Fibroblast of lung (primary cell): ENCODE measurements at places on chromosomes 4 and X.

DNA sequence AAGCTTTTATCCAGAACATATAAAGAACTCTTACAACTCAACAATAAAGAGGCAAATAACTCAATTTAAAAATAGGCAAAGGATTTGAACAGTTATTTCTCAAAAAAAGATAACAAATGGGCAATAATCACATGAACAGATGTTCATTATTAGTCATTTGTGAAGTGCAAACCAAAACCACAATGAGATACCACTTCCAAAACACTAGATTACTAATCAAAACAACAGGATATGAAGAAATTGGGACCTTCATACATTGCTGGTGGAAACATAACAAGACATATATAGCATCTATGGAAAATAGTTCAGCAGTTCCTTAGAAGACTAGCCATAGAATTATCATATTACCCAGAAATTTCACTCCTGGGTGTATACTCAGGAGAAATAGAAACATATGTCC is 224.6 kb downstream of the FBXO8 start:
- no peak for DNase-seq

DNA sequence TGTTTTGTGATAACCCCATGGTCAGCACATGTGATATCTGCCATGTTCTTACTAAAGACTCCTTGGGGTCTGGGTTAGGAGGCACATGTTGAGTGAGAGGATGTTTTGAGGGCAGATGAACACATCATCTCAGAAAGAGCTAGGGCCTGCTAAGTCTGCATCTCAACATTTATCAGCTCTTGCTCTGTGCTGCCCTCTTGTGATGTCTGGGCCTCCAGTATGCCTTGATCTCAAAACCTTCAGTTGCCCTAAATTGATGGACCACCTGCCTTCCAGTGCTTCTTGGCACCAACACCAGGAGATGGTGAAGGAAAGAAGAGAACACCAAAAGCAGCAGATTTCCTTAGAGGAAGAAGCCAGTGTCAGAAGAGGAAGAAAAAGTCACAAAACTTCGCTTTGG is 22.5 kb downstream of the MID1 start:
- no peak for DNase-seq

DNA sequence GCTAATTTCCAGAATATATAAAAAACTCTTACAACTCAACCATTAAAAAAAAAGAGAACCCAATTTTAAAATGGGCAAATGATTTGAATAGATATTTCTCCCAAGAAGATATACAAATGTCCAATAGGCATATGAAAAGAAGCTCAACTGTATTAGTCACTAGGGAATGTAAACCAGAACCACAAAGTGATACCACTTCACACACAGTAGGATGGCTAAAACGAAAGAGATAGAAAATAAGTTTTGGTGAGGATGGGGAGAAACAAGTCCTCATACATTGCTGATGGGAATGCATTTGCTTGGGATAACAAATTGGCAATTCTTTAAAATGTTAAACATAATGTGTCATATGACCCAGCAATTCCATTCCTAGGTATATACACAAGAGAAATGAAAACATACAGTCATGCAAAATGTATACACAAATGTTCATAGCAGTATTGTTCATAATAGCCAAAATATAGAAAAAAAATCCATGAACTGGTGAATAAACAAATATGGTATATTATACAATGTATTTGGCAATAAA is 5.7 kb downstream of the TCEAL3 start:
- DNase-seq = peak; percentile 30

GRCh38 chrX:275967-276580 is 5.1 kb upstream of the PLCXD1 start:
- peak; percentile 21 for DNase-seq

- peak; percentile 19 for DNase-seq
Observed at GRCh38 chr4:173398220-173398619, 696 bp downstream of the SCRG1 start.

- peak; percentile 1 for DNase-seq
Observed at GRCh38 chrX:55119712-55120111, 30.9 kb downstream of the PAGE2 start.

DNA sequence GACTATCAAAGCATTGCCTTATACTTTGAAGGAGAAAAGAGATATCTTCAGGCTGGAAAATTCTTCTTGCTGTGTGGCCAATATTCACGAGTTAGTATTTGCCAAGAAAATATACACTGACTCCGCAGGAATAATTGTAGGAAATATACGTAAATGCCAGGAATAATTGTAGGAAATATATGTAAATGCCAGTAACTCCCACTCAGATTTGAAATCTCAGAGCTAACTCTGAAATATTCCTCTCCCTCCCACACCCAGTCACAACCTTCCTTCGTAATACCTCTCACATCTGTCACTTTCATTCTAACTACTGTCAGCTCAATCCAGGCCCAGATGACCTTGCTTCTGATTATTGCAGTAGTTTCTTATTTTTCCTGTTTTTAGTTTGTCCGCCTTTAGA is 73.5 kb downstream of the WDR19 start:
- peak; percentile 42 for DNase-seq

DNA sequence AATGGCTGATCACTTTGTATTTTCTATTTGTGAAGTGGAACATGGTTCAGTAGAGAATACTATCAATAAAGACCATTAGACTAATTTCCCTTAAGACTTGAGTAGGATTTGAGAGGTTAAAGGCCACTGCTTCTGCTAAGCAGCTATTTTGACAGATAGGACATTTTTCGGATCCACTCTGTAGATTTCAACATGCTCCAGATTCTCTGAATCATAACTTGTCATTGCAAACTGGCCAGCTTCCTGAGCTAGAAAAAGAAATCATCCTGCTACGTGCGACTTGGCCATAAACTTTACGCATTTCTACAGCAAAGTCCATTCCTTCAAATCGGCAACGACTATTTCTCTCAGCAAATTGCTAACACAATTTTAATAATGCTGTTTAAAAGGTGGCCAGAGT is 55.2 kb downstream of the MGST2 start:
- peak; percentile 38 for DNase-seq

DNA sequence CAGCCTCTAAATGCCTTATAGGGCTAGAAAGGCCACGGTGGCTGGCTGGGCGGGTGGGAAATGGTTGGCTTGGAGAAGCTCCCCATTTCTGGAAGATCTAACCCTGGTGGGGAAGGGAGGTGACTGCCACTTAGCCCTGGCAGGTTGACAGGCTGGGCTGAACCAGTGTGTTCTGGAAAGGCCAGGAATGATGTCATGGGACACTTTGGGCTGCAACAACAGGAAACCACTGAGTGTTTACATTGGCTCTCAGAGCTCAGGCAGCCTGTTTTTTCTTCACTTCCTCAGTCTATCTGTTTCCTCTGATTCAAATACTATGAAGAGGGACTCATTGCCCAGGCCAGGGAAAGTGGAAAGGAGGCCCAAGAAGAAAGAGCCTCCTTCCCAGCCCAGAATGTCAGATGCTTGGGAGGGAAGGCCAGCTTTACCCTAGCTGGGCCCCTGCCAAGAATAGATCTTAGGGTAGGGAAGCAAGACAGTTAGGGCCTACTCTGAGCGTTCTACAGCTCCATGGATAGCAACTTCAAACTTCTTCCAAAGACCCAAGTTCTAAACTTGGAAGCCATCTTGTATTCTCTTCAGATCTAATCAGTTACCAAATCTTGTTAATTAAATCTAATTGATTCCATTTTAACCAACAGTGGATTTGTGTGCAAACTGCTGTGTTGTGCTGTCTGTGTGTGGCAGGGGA is 65.8 kb upstream of the MSN start:
- peak; percentile 85 for DNase-seq

DNA sequence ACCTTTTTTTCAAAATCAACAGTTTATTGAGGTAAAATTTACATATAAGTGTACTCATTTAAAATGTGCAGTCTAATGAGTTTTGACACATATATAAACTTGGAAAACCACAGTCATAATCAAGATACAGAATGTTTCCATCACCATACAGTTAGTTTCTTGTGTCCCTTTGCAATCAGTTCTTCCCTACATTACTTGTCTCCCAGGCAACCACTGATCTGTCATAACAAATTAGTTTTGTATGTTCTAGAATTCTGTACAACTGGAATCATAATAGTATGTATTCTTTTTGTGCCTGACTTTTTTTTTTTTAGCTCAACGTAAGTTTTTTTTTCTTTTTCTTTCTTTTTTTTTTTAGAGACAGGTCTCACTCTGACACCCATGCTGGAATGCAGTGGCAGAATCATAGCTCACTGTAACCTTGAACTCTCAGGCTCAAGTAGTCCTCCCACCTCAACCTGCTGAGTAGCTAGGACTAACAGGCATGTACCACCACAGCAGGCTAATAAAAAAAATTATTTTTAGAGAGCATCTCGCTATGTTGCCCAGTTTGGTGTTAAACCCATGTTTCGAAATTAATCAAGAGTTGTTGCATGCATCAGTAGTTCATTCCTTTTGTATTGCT is 26.9 kb downstream of the ARFIP1 start:
- DNase-seq = peak; percentile 32

- no peak for DNase-seq
Observed at GRCh38 chr4:145451895-145452294, 29.8 kb upstream of the SMAD1 start.

GRCh38 chr4:164768516-164768915 is 14.6 kb downstream of the SMIM31 start:
- peak; percentile 20 for DNase-seq

DNA sequence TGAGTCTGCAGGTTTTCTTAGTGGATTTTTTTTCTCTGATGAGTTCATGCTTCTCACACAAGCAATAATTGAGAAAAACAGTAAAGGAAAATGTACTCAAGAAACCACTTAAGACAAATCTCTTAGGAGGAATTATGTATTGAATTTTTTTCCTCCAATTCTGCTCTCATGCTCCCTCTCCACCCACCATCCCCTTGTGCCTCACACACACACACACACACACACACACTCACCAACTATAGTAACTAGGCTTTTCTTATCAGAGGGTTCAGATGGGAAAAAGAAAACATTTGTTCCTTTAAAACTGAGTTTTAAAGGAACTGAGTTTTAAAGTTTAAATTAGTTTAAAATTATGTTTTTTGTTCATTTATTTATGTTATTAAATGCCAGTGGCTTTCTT is 47.0 kb upstream of the ANXA10 start:
- no peak for DNase-seq

GRCh38 chr4:168832763-168833575 is 177.1 kb downstream of the CBR4 start:
- peak; percentile 46 for DNase-seq

GRCh38 chrX:13169684-13170083 is 125.3 kb upstream of the FAM9C start:
- no peak for DNase-seq

DNA sequence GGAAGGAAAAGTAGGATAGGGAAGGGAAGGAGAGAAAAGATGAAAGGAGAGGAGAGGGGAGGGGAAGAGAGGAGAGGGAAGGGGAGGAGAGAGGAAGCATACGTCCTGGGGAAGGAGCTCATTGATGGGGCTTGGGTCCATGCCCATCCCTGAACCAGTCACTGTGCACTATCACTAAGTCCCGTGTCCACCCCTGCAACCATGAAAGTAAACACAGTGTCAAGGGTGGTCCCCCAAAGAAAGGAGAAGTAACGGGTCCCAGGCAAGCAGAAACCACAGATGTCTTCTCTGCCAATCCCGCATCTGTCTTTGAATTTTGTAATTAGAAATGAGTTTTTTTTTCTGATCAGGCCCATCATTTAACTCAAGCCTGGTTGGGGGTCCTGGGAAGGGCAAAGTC is 55.2 kb downstream of the LGI2 start:
- DNase-seq = no peak

- DNase-seq = no peak
Observed at GRCh38 chr4:80484712-80485111, 149.2 kb downstream of the CFAP299 start.

GRCh38 chr4:47839259-47839658 is 1.4 kb upstream of the CORIN start:
- peak; percentile 47 for DNase-seq

DNA sequence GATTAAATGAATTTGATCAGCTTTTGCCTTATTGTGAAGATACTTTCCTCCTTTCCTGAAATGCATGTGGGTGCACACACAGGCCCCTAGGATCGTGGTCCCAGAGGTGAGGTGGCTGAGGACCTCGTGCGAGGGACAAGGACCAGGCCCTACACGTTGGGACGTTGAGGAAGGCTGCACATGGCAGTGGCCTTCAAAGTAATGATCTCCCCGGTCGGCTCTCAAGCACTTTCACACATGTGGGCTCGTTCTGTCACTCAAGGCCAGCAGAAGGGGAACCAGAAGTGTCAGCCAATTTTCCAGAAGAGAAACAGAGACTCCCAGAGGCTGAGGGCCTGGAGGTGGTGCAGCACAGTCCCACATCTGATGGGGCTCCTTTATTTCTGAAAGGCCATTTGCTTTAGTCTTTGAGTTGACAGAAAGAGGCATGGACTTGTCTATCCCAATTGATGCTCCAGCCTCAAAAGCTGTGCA is 196.8 kb downstream of the AFAP1 start:
- no peak for DNase-seq

- no peak for DNase-seq
Observed at GRCh38 chr4:129377131-129377845, 281.3 kb downstream of the C4orf33 start.

DNA sequence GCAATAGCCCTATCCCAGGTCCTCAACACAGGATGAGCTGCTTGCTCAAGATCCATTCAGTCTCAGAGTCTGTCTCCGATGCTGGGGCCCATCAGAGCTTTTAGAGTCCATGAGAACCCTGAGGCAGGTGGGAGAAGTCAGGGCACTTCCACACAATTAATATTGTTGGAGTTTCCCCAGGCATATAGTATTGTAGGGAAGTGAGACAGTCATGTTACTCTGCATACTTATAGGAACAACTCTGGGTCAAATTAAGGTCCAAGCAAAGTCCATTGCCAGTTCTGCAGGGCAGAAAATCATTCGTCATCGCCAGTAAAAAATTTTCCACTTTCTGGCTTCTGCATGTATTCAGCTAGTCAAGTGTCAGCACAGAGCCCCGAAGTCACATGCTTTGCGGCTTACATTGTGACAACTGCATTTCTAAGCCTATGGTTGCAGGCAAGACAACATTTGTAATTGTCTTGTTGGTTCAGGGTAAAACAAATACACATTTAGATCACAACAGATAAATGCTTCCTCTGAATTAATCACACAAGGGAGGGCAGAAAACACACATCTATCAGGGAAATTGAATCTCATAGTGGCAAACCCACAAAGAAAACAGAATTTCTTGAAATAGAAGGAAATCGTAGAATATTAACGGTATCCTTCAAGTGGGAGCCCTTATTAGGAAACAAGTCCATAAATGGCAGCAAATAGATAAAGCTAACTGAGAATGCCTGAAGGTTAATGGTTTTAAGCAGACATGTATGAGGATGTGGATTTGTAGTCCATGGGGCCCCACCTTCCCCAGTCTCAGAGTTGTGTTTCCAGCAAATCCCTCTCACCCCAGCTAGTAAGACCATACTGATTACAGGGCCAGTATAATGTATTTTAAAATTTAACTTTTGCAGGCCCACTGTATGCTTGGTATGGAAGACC is 412.1 kb upstream of the RASGEF1B start:
- DNase-seq = no peak

- DNase-seq = no peak
Observed at GRCh38 chr4:26648260-26648659, 64.4 kb downstream of the TBC1D19 start.

DNA sequence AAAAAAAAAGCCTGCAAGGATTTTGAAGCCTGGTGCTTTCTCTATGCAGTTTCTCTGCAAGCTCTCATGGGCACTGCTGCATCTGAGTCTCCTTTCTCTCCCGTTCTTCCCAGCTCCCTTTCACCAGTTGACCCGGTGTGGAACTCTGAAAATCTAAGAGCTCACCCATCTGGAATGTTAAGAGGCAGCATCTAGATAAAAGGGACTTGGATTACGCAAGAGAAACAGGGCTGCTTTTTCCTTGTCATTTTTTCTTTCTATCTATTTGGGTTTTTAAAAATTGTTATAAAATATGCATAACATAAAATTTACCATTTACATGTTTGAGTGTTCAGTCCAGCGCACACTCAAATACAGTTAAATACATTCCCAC is 95.2 kb upstream of the RPS6KA3 start:
- peak; percentile 54 for DNase-seq
